Fibroblast of lung (primary cell): ENCODE measurements at places on chromosomes 1 and 21. TPM values are rescaled to one million over a fixed set of nuclear protein-coding genes. Genes with fewer than 3 reads are reported as not detected.

LCA5L gene
- 0.51 and 0.66 TPM in 2 replicates for total RNA-seq

FMO1 gene
- total RNA-seq = 0.77 TPM in 1 of 2 replicates, not detected in the other

ANKRD35 gene
- 2.3 and 4.5 TPM in 2 replicates for total RNA-seq

TMIGD3 gene
- total RNA-seq = not detected in 2 replicates

TIAM1 gene
- under 0.01 and 0.51 TPM in 2 replicates for total RNA-seq

AK4 gene
- total RNA-seq = 6.3 and 13.9 TPM in 2 replicates

KLHDC8A gene
- total RNA-seq = not detected in 2 replicates

PGBD5 gene
- 0.17 and 0.51 TPM in 2 replicates for total RNA-seq

TCEANC2 gene
- 3.6 and 4.0 TPM in 2 replicates for total RNA-seq

SAMD11 gene
- 3.8 and 7.7 TPM in 2 replicates for total RNA-seq

FCAMR gene
- total RNA-seq = not detected in 2 replicates

SPRR1B gene
- not detected in 2 replicates for total RNA-seq

BEST4 gene
- under 0.01 and 0.17 TPM in 2 replicates for total RNA-seq

CRYAA gene
- total RNA-seq = not detected in 2 replicates

GNAT2 gene
- under 0.01 and 0.17 TPM in 2 replicates for total RNA-seq

ABCG1 gene
- total RNA-seq = under 0.01 and 0.77 TPM in 2 replicates

TRIM58 gene
- under 0.01 and 0.50 TPM in 2 replicates for total RNA-seq

GCSAML gene
- total RNA-seq = not detected in 2 replicates

DMRTA2 gene
- under 0.01 TPM in 1 of 2 replicates, not detected in the other for total RNA-seq

ICOSLG gene
- total RNA-seq = under 0.01 TPM in 2 replicates

TMEM52 gene
- 0.17 TPM in 1 of 2 replicates, not detected in the other for total RNA-seq

FAM131C gene
- total RNA-seq = 0.26 and 0.50 TPM in 2 replicates

PTAFR gene
- under 0.01 TPM in 2 replicates for total RNA-seq

SLC1A7 gene
- 0.26 and 0.33 TPM in 2 replicates for total RNA-seq

FCRL5 gene
- not detected in 2 replicates for total RNA-seq

LHX4 gene
- total RNA-seq = under 0.01 and 0.33 TPM in 2 replicates

SCCPDH gene
- total RNA-seq = 43.7 and 58.0 TPM in 2 replicates

MSH4 gene
- total RNA-seq = 0.66 and 0.77 TPM in 2 replicates

CAPZA1 gene
- total RNA-seq = 155 and 201 TPM in 2 replicates

KCNH1 gene
- total RNA-seq = 0.17 and 0.26 TPM in 2 replicates

DCLRE1B gene
- 0.66 and 1.0 TPM in 2 replicates for total RNA-seq

SPRR5 gene
- not detected in 2 replicates for total RNA-seq

HCRTR1 gene
- not detected in 2 replicates for total RNA-seq

AIRE gene
- not detected in 2 replicates for total RNA-seq

SYT2 gene
- not detected in 2 replicates for total RNA-seq

CBS gene
- total RNA-seq = 54.4 and 113 TPM in 2 replicates

TMEM125 gene
- total RNA-seq = not detected in 2 replicates

OR2L13 gene
- total RNA-seq = not detected in 2 replicates

PHTF1 gene
- total RNA-seq = 33.4 and 36.3 TPM in 2 replicates

AGBL4 gene
- total RNA-seq = not detected in 2 replicates

FAM110D gene
- total RNA-seq = not detected in 2 replicates

LDLRAD1 gene
- not detected in 2 replicates for total RNA-seq

DCAF6 gene
- 64.4 and 71.1 TPM in 2 replicates for total RNA-seq

SRGAP2C gene
- total RNA-seq = 15.7 and 36.5 TPM in 2 replicates

IL22RA1 gene
- under 0.01 TPM in 1 of 2 replicates, not detected in the other for total RNA-seq

BRDT gene
- not detected in 2 replicates for total RNA-seq

OXCT2 gene
- 5.4 and 6.4 TPM in 2 replicates for total RNA-seq

LMX1A gene
- total RNA-seq = not detected in 2 replicates

GJC2 gene
- 6.7 and 13.4 TPM in 2 replicates for total RNA-seq

SLC37A1 gene
- 2.8 and 6.4 TPM in 2 replicates for total RNA-seq

LEFTY2 gene
- under 0.01 TPM in 1 of 2 replicates, not detected in the other for total RNA-seq

DCST1 gene
- not detected in 2 replicates for total RNA-seq

KRTAP7-1 gene
- not detected in 2 replicates for total RNA-seq

OR10Z1 gene
- total RNA-seq = under 0.01 TPM in 1 of 2 replicates, not detected in the other
